Aortic smooth muscle cell (primary cell): ENCODE measurements at places on chromosomes 16 and 17. TPM values are rescaled to one million over a fixed set of nuclear protein-coding genes. Genes with fewer than 3 reads are reported as not detected.

Gene TMIGD1
- not detected in 2 replicates for total RNA-seq

Gene CAPNS2
- total RNA-seq: 0.26 and 1.1 TPM in 2 replicates

Gene KRT35
- total RNA-seq: not detected in 2 replicates

Gene SPATA22
- 0.87 TPM in 1 of 2 replicates, not detected in the other for total RNA-seq

Gene DNAI2
- not detected in 2 replicates for total RNA-seq
